ENCODE measurements at places on chromosomes 1 and 21.

- no peak for DNase-seq
Measured at GRCh38 chr1:118155106-118155505, 29.9 kb downstream of the SPAG17 start.

DNA sequence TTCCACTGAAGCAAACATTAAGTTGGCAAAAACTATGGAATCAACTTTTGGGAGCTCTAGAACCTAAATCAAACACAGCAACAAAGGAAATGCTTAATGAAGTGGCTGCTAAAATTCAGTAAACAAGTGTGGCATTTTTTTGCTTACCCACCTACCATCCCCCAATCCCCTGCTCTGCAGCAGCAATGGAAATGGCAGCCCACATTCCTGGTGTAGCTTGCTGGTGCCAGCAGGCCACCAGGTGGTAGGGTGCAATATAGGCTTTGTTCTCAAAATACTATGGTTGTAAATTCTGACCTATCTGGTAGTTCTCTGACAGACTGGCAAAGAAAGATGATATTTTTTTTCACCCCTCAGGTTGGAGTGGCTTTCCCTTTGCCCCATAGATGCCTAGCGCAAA lies 42.8 kb downstream of the SHCBP1L start:
- peak; percentile 21 for DNase-seq

- no peak for DNase-seq
Measured at GRCh38 chr1:223835754-223836153, 10.0 kb downstream of the TP53BP2 start.

GRCh38 chr1:237921306-237921705 lies 30.6 kb upstream of the ZP4 start:
- DNase-seq: no peak

- DNase-seq: no peak
Measured at GRCh38 chr1:99218572-99218971, 45.7 kb upstream of the PLPPR4 start.

- no peak for DNase-seq
Measured at GRCh38 chr1:61132645-61133334, 50.4 kb downstream of the NFIA start.

- no peak for DNase-seq
Measured at GRCh38 chr21:31671931-31672330, 12.4 kb downstream of the SOD1 start.

- DNase-seq: no peak
Measured at GRCh38 chr21:25551569-25551968, 55.7 kb downstream of the MRPL39 start.

DNA sequence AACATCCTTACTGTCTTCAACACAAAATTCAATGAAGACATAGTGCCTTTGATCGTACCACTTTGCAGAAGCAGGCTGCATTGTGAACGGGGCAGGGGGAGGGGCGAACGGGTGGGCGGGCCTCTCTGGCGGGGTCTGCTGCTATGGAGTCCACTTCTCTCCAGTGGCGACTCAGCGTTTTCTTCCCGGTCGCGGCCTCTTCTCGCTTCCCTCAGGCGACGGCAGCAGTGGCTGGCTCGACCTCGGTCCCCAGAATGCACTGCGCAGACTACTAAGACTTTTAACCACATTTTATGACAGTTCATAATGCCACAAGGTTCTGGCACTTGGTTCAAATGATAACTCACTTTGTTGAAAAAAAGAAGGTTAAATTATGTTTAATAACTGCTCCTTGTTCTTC lies 21.2 kb downstream of the GBP2 start:
- DNase-seq: no peak

DNA sequence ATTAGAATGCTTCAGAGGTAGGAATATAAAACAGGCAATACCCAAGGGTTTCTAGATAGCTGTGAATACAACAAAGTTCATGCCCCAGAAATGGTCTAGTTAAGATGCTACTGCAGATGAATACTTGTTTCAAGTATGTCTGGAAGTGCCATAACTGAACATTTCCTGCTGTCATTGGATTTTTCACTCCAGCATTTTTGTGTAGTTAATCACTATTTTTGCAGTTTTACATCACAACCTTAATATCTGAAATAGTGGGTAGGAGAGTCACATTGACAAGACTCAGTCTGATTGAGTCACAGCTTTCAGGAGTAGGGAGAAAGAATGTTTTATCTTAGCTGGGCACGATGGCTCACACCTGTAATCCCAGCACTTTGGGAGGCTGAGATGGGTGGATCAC lies 126.4 kb upstream of the C1orf21 start:
- DNase-seq: no peak

DNA sequence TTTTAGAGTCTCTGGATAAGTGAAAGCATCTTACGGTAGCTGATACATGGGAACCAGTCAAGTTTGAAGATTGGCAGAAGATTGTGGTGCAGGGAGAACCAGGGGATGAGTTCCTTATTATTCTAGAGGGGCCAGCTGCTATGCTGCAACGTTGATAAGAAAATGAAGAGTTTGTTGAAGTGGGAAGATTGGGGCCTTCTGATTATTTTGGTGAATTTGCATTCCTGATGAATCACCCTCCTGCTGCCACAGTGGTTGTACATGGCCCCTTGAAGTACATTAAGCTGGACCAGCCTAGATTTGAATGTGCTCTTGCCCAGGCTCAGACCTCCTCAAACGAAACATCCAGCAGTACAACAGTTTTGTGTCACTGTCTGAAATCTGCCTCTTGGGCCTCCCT lies 45.9 kb downstream of the BTBD8 start:
- no peak for DNase-seq

- no peak for DNase-seq
Measured at GRCh38 chr1:201630582-201630981, 91.7 kb downstream of the NAV1 start.

Measured in SW480 (cell line).